ENCODE measurements at places on chromosomes 16 and 17.

- no peak for DNase-seq
These were observed 2.5 kb upstream of the HS3ST3B1 start for GRCh38 chr17:14298221-14298946.

DNA sequence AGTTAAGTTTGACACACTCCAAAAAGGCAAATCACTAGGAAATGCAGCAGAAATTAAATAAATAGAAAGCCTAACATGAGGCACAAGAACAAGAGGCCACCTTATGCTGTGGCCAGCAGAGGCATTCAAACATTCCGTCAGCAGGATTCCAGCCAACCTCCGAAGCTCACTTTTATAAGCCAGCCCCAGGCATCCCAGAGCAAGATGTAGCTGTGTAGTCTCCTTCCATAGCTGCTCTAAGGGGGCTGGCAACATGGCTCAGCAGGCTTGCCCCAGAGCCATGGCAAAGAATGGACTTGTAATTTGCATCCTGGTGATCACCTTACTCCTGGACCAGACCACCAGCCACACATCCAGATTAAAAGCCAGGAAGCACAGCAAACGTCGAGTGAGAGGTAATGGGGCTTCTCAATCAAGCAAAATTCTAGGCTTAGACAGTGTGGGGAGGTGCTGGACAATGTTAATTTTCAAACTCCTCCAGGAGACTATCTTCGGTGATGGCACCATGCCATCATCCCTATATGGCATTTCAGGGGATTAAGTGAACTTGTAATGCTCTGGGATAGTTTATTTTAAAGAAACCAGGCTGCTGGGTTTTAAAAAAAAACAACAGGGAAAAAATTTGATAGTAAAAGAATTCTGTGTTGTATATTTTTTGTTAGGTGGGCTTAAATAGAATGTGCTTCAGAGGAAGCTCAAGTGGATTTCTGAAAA is at the start of gene CLEC3A:
TSS of gene CLEC3A (plus strand) at position 202 of the 714 bp plus-strand sequence. CDS start at position 281, 79 bp downstream.
- no peak for DNase-seq

GRCh38 chr16:68660359-68660795 is 15.3 kb downstream of the CDH3 start:
- DNase-seq = no peak

GRCh38 chr16:35714665-35715064 is 2255.3 kb downstream of the TP53TG3F start:
- no peak for DNase-seq

DNA sequence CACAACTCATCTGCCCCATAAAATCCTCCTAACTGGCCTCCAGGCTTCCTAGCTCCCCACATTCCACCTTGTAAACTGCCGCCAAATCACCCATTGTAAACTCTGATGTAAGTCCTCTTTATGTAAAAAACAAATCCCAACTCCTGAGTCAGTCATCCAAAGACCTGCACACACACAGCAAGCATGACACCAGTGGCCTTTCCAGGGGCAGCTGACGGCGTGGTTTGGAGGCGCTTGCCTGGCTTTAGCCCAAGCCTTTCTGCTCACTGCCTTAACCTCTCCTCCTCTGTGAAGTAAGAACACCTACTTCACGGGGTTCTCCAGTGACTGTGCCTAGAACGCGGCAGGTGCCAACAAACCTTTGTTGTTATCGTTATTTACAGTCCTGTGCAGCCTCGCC is 14.0 kb downstream of the UBE2O start:
- no peak for DNase-seq

DNA sequence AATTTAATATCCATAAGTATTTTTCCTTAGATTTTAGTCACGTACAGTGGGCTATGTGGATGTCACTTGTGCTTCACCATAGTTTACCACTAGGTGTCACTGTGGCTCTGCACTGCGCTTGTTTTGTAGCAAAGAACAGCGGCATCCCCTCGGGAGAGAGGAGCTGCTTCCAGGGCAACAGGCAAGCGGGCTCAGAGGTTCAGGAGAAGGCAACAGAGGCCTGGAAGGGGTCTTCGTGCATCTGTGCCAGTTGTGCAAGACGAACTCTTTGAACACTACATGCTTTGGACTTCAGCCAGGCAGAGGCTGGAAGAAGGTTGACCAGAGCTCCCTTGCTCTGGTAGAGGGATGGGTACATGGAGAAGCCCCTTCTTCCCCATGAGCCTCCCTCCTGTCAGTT is 20.6 kb downstream of the CYB561 start:
- peak; percentile 84 for DNase-seq

DNA sequence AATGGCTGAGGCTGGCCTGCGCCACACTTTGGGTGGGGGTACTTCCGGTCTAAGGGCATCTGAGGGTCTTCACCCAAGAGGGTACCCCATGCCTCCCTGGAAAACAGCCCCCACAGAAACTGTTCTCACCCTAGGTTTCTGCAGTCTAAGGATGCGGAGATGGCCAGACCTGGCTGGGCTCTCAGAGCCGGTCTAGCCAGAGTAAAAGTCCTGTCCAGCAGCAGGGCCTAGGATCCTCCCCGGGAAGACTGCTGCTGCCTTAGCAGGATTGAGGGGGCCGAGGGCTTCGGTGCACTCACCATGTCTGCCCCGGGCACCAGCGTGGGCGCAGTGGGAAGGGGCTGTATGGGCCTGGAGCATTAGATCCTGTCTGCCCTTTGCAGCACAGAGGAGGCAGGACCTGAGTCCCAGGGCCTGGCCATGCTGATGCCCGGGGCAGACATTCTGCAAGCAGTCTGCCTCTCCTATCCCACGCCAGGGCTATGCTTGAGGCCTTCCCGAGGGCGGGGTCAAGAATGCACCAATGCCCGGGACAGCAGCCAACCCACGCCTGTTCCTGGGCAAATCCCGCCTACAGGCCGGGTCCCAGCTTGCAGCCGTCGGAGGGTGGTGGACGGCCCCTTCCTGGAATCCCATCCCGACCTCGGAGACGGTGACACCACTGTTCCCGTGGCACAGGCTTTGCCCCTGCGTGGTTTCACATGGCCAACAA is 54.7 kb downstream of the CBFA2T3 start:
- DNase-seq = peak; percentile 95
